ENCODE measurements at places on chromosomes 6 and 20.

GRCh38 chr6:33768644-33769120 is 20.2 kb downstream of the LEMD2 start:
- peak; percentile 83 for DNase-seq

GRCh38 chr6:70663881-70664466 is 3.7 kb upstream of the SMAP1 start:
- DNase-seq: no peak

DNA sequence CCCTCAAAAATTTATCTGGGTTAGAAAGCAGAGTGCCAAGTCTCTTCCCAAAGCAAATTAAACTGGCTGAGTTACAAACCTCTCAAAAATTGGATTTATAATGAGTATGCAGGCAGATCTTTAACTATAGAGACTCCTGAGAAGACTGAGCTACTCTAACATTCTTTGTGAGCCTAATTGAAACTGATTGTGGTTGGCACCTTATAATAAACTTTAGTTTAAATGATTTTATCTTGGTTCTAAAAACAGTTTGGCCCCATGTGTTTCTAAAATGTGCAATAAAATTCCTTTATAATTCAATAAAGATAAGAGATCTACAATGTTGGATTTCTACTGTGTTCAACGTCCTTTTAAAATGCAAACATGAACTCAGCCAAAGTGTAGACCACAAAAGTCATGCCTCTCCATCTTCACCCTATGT is 480.2 kb upstream of the RNF217 start:
- no peak for DNase-seq

DNA sequence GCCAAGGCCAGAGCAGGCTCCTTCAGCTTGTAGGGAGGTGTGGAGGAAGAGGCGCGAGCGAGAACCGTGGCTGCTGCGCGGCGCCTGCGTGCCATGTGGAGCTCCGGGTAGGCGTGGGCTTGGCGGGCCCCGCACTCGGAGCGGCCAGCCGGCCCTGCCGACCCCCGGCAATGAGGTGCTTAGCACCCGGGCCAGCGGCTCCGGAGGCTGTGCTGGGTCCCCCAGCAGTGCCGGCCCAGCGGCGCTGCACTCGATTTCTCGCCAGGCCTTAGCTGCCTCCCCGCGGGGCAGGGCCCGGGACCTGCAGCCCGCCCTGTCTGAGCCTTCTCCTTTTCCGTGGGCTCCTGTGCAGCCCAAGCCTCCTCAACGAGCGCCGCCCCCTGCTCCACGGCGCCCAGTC is 32.9 kb upstream of the SIRT5 start:
- DNase-seq: no peak

DNA sequence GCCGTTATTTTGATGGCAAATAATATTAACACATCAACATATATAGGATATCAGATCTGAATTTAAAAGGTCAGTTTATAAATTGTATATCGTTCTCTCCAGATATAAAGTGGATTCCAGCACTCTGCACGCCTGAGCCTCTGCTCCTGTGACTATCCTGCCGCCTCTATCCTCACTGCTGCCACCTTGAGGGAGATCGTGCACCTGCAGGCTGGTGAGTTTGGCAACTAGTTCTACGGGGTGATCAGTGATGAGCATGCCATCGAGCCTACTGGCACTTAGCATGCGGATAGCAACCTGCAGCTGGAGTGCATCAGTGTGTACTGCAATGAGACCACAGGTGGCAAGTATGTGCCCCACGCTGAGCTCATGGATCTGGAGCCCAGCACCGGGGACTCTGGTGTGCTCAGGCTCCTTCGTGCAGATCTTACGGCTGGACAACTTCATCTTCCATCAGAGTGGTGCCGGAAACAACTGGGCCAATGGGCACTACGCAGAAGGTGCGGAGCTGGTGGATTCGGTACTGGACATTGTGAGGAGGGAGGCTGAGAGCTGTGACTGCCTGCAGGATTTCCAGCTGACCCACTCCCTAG is 84.9 kb downstream of the FBXO5 start:
- DNase-seq: peak; percentile 86

GRCh38 chr6:30121446-30122366 is 8.8 kb upstream of the TRIM31 start:
- no peak for DNase-seq

DNA sequence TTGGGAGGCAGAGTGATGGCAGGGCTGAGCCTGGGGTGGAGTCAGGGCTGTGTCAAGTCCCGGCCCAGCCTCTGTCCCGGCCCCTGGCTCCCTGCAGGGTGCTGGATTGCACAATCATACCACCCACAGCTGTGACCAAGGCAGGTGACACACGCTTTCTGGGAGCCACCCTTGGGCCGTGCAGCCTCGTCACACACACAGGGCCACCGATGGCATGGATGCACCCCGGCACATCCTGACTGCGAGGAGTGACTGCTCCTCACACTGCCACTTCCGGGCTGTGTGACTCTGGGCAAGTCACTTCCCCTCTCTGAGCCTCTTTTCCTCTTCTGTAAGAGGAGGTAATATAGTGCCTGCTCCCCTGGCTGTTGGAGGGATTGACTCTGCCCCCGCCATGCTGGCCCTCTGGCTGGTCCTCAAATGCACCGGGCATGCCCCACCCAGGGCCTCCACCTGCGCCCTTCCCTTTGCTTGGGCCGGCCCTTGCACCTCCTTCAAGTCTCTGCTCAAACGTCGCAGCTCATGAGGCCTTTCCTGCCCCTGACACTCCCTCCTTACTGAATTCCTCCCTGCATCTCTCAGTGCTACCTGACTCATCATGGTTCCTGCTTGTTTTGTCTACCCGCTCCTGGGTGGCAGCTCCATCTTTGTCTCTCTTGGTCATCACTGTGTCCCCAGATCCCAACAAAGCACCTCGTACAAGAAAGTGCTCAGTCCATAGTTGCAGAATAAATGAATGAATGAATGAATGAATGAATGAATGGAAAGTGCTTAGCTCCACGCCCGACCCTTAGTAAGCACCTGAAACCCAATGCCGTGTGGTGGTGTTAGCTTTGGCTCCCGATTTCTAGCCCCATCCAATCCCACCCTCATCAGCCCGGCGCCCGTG is 93.5 kb downstream of the CEBPB start:
- DNase-seq: no peak

- no peak for DNase-seq
Measured at GRCh38 chr6:15769511-15770018, 106.7 kb upstream of the DTNBP1 start.

GRCh38 chr6:55617272-55617671 is 38.3 kb upstream of the HMGCLL1 start:
- DNase-seq: peak; percentile 21

- DNase-seq: no peak
Measured at GRCh38 chr6:56437171-56437900, 190.0 kb upstream of the COL21A1 start.

DNA sequence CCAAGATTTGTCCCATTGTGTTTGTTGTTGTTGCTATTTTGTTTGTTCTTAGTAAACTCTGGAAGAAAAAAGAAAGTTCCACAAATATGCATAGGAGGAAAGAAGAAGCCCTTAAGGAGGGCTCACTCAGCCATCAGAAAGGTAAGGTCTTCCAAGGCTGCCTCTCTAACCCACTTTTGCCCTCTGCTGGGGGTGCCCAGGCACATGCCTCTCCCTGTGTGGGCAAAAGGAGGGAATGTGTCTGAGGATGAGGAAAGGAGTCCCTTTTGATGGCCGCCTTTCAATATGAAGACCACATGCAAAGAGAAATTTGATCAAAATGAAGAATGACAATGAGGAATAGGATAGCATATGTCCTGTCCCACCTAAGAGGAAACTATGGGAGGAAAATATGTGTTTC is 248.2 kb upstream of the POU3F2 start:
- no peak for DNase-seq

- no peak for DNase-seq
Measured at GRCh38 chr6:61751986-61752385, 534.0 kb downstream of the KHDRBS2 start.

DNA sequence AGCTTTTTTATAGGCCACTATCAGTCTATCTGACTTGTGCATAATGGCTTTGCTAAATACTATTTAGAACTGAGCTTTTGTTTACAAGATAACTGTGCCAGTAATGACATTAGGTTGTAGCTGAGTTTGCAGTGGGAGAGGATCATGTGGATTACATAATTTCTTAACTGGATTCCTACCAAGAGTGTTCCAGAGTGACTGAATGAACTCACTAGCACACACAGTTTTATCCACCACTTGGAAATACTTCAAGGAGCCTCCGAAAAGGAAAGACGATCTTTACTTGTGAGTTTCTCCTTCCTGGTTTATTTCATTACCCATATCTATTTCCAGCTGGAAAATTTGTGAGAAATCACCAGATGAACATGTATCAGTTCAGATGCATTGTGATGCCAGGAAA is 10.9 kb upstream of the SYNE1 start:
- DNase-seq: no peak

- no peak for DNase-seq
Measured at GRCh38 chr6:169646906-169647567, 54.8 kb downstream of the WDR27 start.

Measured in HEK293T (cell line).